Trophoblast cell (in vitro differentiated cells and primary cell): ENCODE measurements at places on chromosomes 12 and 14.

- DNase-seq = no peak
- H3K27me3 ChIP-seq = no peaks in the 10 kb centered on the region
- H3K36me3 ChIP-seq = no peaks in the 10 kb centered on the region
Observed at GRCh38 chr14:80135305-80136088, 75.8 kb downstream of the DIO2 start.

GRCh38 chr12:54006559-54007220, 2.1 kb upstream of the HOXC8 start:
- H3K4me1 ChIP-seq = no peaks in the 10 kb centered on the region
- H3K27me3 ChIP-seq = peaks cover 89% of the 10 kb centered on the region

GRCh38 chr14:76727384-76727783, 33.9 kb upstream of the VASH1 start:
- H3K27ac ChIP-seq = no peak overlapping the region
- no peak for DNase-seq
- H3K27me3 ChIP-seq = no peaks in the 10 kb centered on the region
- no peak overlapping the region for H3K4me3 ChIP-seq

DNA sequence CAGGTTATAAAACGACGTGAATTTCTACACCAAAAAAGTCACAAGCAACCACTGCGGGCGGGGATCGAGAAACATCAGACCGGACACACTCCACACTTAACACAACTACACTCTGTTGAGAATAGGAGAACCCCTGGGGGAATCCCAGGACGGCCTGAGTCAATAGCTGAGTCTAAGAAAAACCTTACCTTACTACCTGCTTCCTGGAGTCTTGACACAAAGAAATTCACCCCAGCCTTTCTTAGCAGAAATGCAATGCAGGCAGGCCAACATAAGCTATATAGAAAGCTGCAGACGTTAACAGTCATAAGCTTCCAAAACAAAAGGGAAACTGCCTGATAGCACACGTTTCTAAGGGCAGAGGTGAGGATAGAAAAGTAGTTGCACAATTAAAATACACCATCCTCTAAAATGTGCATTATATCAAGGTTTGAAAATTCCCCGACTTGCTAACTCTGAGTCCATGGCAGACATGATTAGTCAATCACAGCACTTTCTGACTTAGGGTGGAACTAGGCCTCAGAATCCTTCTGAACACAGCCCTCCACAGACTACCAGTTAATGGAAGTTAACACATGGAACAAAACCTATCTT, 68.0 kb downstream of the CCDC88C start:
- DNase-seq = no peak
- H3K36me3 ChIP-seq = no peaks in the 10 kb centered on the region
- H3K27me3 ChIP-seq = no peaks in the 10 kb centered on the region
- H3K4me3 ChIP-seq = no peak overlapping the region
- H3K4me1 ChIP-seq = no peaks in the 10 kb centered on the region

GRCh38 chr12:94207467-94207848, 59.1 kb downstream of the PLXNC1 start:
- H3K36me3 ChIP-seq = no peaks in the 10 kb centered on the region
- no peaks in the 10 kb centered on the region for H3K27me3 ChIP-seq
- no peaks in the 10 kb centered on the region for H3K4me1 ChIP-seq

DNA sequence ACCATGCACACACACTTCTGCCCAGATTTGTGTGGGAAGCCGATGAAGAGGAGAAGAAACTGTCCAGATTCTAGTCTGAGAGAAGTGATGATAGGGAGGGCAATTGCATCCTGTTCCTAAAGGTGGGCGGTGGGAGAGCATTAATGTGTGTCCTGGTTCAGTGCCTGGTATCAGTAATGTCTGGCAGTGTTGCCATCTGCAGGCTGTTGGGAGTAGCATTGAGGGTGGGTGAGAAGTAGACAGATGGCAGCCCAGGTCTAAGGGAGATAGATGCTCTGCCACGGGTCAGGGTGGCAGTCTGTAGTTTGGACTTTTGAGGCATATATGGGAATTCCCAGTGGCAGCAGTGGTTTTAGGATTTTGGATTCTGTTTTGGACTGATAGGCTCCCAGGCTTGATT, 156.4 kb downstream of the ETNK1 start:
- no peak for DNase-seq
- H3K27ac ChIP-seq = no peak overlapping the region
- no peaks in the 10 kb centered on the region for H3K4me1 ChIP-seq
- no peaks in the 10 kb centered on the region for H3K27me3 ChIP-seq
- H3K36me3 ChIP-seq = no peaks in the 10 kb centered on the region

DNA sequence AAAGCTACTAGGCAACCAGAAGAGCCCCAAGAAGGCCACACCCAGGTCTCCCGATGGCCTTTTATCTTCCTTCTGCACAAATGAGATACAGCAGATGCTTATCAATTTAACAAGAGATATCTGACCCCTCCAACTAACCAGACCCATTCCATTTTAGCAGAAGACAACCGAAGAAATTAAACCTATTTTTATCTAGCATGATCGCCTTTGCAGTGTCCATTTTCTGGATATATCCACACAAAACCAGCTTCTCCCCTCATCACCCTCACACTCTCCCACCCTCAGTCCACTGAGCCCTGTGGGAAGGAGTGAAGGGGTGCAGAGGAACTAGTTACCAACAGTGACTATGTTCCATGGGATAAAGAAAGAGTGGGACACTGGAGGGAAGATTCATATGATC, 20.9 kb upstream of the DHRS4 start:
- no peak for DNase-seq
- no peak overlapping the region for H3K27ac ChIP-seq
- H3K27me3 ChIP-seq = no peaks in the 10 kb centered on the region
- peaks cover 7% of the 10 kb centered on the region for H3K4me1 ChIP-seq
- H3K36me3 ChIP-seq = no peaks in the 10 kb centered on the region
- no peak overlapping the region for H3K4me3 ChIP-seq

DNA sequence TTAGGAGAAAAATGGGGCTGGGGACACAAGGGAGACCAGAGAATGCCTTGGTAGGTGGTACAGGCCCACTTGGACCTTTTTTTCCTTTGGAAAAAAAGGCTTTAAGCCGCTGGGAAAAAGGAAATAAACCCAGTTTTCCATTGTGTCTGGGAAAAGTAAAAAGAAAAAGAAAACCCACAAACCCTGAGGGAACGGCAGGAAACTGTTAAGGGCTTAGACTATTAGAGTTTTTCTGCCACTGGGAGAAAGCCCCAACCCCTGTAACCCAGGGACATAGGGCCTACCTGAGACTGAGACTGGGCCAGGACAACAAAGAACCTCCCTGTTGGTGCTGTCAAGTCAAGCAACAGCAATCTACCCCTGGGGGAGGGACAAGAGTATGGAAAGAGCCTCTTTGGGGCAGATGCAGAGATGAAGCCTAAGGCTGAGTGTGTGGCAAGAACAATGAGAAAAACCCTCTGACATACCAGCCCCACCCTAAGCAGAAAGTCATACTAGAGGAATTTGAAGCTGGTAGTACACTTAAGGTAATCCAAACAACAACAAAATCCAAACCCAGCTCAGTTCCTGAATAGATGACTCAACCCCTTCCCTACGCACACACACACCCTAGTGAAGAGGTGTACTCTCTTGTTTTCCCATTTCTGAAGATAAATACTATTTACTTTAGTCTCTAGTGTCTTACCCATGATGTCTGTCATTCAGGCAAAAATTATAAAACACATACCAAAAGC, 22.8 kb downstream of the ATF1 start:
- no peaks in the 10 kb centered on the region for H3K27me3 ChIP-seq
- DNase-seq = peak; percentile 95
- H3K4me3 ChIP-seq = no peak overlapping the region
- peaks cover 19% of the 10 kb centered on the region for H3K4me1 ChIP-seq
- H3K27ac ChIP-seq = peak overlapping the region; percentile 99

DNA sequence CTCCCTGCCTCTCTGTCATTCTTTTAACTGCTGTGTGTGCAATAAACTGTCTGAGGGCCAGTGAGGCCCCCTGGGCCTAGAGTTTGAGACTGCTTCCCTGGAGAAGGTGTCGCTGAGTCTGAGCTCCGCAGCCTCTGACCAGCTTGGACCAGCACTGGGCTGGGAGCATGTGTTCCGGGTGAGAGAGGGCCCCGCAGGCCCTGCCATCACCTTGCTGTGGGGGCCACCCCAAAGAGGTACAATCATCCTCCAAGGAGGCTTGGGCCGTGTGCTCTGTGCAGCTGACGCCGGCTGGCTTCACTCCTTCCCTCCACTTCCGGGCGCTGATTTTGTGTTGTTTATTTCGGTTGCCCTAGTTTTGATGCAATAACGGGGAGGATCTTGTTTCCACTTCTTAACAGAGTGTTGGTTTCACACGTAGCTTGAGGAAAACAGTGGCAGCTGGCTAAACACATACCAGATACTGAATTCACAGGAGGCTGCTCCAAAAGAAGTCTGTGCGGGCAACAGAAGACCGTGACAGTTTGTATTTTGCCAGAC, 121.6 kb downstream of the TMEM132C start:
- no peaks in the 10 kb centered on the region for H3K27me3 ChIP-seq
- no peak for DNase-seq

GRCh38 chr12:117968826-117969659, at the start of gene KSR2:
TSS of gene KSR2 (minus strand) at chr12:117968990. CDS start at chr12:117968255, 735 bp downstream.
- no peak within 1 kb of the TSS for H3K27ac ChIP-seq
- H3K4me3 ChIP-seq = peak within 1 kb of the TSS; percentile 77

GRCh38 chr14:103177376-103177775, 54.1 kb downstream of the TNFAIP2 start:
- no peak for DNase-seq
- no peaks in the 10 kb centered on the region for H3K4me1 ChIP-seq
- no peaks in the 10 kb centered on the region for H3K36me3 ChIP-seq
- no peak overlapping the region for H3K27ac ChIP-seq

- no peaks in the 10 kb centered on the region for H3K36me3 ChIP-seq
- no peak overlapping the region for H3K4me3 ChIP-seq
- no peak overlapping the region for H3K27ac ChIP-seq
- H3K27me3 ChIP-seq = no peaks in the 10 kb centered on the region
- peaks cover 28% of the 10 kb centered on the region for H3K4me1 ChIP-seq
- DNase-seq = peak; percentile 87
Observed at GRCh38 chr12:51531978-51532497, 59.0 kb upstream of the SCN8A start.

DNA sequence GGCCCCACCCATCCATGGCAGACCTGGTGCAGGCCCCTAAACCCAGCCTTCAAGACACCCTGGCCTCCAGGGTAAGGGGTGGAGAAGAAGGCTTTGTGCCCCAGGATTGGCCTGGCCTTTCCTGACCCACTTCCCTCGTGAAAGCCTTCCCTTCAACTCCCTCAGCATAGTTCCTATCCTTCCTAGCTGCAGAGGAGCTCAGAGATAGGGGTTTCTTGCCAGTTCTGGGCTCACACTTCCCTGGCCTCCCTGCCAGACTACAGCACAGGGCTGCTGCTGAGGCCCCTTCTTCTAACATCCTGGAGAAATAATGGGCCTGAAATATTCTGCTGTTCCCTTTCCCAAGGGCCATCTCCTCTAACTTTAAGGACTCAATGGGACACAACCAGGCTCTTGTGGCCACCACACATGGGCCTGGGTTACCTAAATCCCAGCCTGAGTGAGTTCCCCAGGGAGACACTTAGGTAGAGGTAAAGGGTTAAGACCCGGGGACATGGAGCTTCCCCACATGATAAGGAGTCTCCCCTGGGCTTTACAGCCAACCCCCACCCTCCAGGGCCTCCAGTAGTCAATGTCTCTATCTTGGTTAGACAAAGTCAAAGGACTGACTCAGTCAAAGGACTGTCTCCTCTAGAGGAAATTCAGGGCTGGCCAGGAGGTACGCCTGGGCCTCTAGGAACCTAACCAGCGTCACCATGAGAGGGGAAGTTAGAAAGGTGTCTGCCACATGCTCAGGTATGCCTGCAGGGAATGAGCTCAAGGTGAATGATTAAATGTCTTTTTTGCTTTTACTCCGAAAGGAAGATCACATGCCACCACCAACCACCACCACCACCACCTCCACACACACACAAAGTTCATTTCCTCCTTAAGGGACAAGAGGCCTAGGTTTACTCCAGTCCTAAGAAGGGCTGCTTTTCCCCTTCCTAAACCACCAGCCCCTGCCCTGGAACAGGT, 7.1 kb downstream of the ZFP36L1 start:
- H3K4me1 ChIP-seq = peaks cover 24% of the 10 kb centered on the region
- H3K27ac ChIP-seq = peak overlapping the region; percentile 21
- H3K27me3 ChIP-seq = no peaks in the 10 kb centered on the region
- H3K4me3 ChIP-seq = no peak overlapping the region
- peak; percentile 93 for DNase-seq

- H3K27ac ChIP-seq = no peak overlapping the region
- no peaks in the 10 kb centered on the region for H3K27me3 ChIP-seq
- no peaks in the 10 kb centered on the region for H3K4me1 ChIP-seq
- DNase-seq = no peak
Observed at GRCh38 chr14:85315290-85315689, 214.7 kb upstream of the FLRT2 start.

GRCh38 chr14:77344377-77344996, 23.7 kb downstream of the GSTZ1 start:
- H3K4me1 ChIP-seq = no peaks in the 10 kb centered on the region
- H3K4me3 ChIP-seq = no peak overlapping the region
- DNase-seq = no peak
- no peaks in the 10 kb centered on the region for H3K27me3 ChIP-seq
- H3K27ac ChIP-seq = no peak overlapping the region

GRCh38 chr14:32933629-32934072, 5.0 kb upstream of the NPAS3 start:
- H3K4me3 ChIP-seq = peak overlapping the region; percentile 6
- no peaks in the 10 kb centered on the region for H3K36me3 ChIP-seq
- DNase-seq = no peak
- peaks cover 51% of the 10 kb centered on the region for H3K27me3 ChIP-seq
- H3K27ac ChIP-seq = no peak overlapping the region

- no peaks in the 10 kb centered on the region for H3K36me3 ChIP-seq
- DNase-seq = peak; percentile 9
- no peak overlapping the region for H3K4me3 ChIP-seq
- H3K4me1 ChIP-seq = no peaks in the 10 kb centered on the region
- H3K27ac ChIP-seq = no peak overlapping the region
Observed at GRCh38 chr14:53670701-53671100, 285.9 kb downstream of the BMP4 start.

DNA sequence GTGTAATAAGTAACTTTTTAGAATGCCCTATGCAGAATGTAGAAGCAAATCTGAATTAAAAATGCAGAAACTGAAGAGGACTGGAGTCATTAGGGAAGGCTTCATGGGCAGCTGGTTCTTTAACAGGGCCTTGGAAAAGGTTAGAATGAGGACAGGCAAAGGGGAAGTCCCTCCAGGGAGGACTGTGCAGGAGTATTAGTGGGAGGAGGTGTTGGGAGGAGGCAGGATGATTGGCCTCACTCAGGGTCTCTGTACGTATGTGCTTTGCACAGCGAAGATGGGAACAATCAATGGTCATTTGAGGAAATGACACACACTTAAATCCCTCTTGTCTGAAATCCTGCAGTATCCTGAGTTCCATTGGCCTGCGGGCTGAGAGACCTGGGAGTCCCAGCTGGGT, 119.7 kb downstream of the PTCSC3 start:
- H3K4me3 ChIP-seq = no peak overlapping the region
- no peak overlapping the region for H3K27ac ChIP-seq
- no peaks in the 10 kb centered on the region for H3K36me3 ChIP-seq
- H3K4me1 ChIP-seq = no peaks in the 10 kb centered on the region
- DNase-seq = peak; percentile 18
